ENCODE measurements at places on chromosomes 3 and 15.

- peak; percentile 67 for DNase-seq
Observed at GRCh38 chr15:67114846-67115585, 49.6 kb downstream of the SMAD3 start.

DNA sequence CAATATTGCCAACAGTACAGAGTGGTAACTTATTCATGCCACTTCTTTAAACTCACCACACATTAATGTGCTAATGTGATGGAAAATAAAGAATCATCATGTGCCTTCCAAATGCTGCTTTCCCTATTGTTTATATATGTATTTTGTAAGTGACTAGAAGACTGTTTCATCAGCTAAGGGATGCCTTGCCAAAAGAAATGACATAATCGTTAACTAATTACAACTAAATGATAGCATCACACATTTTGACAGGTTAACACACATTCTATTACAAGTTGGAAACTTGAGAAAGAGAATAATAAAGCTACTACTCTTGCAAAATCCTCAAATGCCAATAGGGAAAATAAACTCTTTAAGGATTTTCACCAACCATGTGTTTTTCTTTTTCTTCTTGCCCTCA, 329.9 kb upstream of the AGTR1 start:
- peak; percentile 17 for DNase-seq

- DNase-seq: peak; percentile 33
Observed at GRCh38 chr3:45497963-45498362, 96.6 kb upstream of the LIMD1 start.

DNA sequence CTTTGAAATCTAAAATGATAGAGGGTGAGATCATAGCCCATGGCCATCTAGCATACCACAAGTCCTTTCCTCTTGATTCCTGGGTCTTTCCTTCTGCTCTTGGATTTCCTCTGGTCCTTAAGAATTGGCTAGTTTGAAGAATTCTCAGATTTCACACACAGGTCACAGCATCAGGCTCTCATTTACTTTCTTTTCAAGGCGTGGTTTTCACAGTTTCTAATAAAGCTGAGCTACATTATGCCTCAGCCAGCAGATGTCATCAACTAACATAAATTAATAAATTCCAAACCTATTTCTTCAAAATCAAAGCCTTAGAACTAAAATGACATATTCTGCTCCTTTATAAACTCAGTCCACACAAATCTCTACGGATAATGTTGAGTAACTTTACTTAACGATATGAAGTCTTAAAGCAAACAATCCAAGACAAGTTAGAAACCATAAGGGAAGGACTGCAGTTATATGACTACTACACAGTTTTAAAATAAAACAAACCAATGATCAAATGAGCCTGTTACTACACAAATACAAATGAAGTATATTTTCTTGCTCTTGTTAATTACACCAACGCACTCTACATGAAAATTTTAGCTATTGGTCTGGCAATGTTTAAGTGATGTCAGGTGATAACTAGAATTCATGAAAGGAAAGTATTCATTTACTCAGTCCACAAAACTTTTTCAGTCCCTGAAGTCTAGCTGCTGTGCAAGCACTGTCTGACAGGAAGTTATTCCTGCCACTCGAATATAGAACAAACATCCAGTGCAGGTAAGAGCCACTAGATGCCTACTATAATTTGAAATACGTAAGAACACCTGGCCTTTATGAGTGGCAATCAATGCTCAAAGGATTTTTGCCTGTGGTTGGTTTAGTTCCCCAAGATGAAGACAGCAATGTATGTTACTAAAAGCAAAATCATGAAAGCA, 9.2 kb downstream of the CCDC14 start:
- DNase-seq: peak; percentile 15

DNA sequence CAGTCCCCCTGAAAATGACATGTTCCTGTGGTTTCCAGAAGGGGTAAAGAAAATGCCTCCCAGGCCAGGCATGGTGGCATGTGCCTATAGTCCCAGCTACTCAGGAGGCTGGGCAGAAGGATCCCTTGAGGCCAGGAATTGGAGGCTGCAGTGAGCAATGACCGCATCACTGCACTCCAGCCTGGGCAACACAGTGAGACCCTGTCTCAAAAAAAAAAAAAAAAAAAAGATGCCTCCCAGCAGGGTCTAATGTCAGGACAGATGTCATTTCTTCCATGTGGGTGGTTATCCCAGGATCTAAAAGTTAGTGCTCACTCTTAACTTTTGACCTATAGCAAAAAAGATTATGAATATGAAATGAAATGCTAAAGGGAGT, 13.4 kb downstream of the LCMT2 start:
- no peak for DNase-seq

DNA sequence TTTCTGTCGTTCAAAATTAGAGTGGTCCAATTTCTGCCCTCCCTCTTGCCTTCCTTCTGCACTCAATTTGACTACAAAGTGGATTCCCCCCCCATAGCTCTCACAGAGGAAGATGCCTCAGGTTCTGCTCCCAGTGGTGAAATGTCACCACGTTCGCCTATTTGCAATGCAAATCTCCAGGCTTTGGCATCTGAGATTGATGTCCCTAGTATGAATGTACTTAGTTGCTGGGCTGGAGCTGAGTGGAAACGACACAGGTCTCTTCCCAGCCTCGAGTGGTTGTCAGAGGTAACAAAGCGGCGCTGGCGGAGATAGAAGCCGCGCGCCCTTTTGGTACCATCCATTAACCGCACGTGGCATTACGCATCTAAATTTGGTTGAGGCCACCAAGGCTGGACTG, 860.1 kb downstream of the MCTP2 start:
- no peak for DNase-seq

DNA sequence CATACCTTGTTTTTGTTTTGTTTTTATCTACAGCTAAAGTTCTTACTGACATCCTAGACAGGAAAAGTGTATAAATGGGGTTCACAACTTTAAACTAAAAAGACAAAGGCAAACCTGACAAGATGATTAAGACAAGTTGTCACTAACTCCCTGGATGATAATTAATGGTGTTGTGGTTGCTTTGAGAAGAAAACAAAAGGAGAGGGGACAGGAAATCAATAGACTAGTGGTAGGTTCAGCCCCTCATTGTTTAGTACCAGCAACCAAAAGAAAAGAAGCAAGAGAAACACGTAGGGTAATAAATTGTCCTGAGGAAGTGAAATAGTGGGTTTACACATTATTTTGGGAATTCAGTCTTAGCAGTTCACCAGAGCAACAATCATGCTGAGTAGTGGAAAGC, 78.8 kb downstream of the BFSP2 start:
- DNase-seq: no peak

Data from AG10803 (cell line).